Transverse colon (tissue), 4 donors: ENCODE measurements at places on chromosomes 3 and 15. TPM values are rescaled to one million over a fixed set of nuclear protein-coding genes. Genes with fewer than 3 reads are reported as not detected.

DNA sequence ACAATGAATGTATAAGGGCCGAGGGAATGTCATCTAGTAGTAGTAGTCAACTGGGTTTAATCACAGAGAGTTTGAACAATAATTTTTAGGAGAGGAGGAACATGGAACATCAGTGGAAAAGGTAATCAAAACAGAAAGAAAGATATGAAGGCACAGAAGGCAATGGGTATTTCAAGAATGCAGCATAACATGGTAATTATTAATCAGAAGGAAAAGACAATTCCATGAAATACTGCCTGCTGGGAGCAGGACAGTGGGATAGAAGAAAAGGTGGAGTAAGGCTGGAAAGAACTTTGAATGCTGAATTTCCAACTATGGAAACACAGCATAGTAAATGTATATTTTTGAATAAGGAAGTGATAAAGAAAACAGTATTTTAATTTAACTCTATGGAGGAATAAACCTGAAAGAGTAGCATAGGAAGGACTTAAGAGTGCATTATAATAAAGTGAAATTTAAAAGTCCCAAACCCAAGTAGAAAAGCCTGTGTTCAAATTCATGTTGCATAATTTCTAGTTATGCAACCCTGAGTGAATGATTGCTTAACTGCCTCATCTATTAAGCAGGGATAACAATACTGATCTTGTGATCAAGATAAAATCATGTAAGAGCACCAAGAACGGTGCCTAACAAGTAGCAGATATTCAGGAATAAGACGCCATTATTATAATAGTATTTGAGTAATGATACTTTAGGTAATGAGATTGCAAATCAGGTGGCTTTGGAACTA is 357.7 kb downstream of the TBC1D5 start:
- no peak for DNase-seq

DNA sequence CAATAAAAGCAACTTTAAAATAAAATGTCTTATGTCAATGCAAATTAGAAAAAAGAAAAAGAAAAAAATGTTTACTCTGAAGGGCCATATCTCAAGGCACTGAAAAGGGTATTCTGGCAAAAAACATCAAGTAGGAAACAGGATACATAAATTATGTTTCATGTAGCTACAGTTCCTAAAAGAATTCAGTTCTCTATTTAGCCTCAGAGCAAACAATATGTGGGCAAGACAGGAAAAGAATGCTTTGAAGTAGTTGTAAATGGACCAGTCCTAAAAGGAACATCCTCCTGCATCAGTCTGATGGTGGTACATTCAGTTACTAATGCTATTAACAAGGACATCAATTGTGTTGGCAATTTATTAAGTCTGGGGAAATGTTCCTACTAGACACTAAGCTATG is 8.1 kb downstream of the COMMD2 start:
- DNase-seq: no peak

- peak; percentile 49 for DNase-seq
Observed at GRCh38 chr3:183427876-183428446, 458 bp downstream of the MCF2L2 start.

The TYRO3 gene
- 1.6 TPM for total RNA-seq

The PLA2G4E gene
- not detected for total RNA-seq

The TTLL13 gene
- total RNA-seq: not detected

The ACVR2B gene
- total RNA-seq: 12.3 TPM

DNA sequence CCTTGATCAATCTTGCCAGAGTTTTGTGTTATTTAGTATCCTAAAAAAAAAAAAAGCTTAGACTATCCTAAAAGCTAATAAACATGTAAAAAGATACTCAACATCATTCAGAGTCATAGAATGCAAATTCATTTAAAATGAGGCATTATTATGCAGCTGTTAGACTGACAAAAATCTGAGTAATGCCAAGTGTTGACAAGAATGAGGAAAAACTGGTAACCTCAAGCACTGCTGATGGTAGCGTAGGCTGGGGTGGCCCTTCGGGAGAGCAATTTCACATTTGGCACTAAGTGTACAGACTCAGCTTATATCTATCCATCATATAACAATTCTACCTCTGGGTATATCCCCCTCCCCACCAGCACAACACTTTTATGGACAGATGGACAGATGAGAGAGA is 280.4 kb downstream of the RAP2B start:
- no peak for DNase-seq

DNA sequence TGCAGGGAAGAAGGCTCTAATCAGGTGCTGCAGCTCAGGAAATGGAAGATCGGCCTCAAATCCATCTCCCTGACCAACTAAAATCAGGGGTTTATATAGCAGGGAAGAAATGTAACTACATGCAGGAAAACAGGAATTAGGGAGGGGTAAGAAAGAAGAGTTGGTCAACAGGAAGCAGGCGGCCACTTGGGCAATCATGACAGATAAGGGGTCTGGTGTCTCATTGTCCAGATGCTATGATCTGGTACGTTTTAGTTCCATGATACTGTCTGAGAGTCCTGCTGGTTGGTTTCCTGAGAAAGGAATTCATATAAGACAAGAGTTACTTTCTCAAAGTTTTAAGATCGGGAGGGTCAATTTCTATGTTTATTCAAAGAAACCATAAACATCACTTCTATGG is 24.2 kb downstream of the KATNBL1 start:
- no peak for DNase-seq

The RASGRP1 gene
- total RNA-seq: 0.40 TPM

The RTP4 gene
- total RNA-seq: not detected

- DNase-seq: no peak
Observed at GRCh38 chr3:10594915-10595314, 89.5 kb upstream of the ATP2B2 start.

DNA sequence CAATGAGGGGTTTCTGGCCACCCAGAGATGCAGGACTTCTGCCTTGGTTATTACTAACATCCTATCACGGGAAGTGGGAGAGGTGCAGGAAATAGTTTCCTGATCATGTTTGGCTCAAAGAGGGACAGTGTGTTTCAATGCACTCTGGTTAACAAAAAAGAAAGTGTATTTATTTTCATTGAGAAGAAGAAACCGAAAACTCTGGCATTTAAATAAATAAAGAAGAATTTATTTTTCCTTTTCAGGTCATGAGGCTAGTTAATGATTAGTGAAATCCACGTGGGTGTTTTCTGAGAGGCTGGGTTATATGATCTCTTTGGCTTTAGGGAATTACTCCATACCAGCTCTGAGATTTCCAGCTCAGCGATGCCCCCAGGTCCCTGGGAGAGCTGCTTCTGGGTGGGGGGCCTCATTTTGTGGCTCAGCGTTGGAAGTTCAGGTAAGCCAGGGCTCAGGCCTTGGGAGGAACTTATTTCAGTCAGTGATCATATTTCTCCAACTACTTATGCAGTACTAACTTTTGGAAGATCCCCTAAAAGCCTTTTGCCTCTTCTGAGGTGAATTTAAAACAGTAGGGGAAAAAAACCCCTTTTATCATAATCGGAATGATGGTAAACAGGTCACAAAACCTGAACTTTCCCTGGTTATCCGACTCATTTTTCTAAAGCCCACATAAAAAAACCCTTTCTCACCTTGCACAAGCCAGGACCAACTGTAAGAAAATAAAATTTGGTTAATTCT is at the start of gene PLA1A:
PLA1A (plus strand) TSS at position 338 of the 741 bp plus-strand sequence; CDS start at position 367, 29 bp downstream.
- DNase-seq: no peak

DNA sequence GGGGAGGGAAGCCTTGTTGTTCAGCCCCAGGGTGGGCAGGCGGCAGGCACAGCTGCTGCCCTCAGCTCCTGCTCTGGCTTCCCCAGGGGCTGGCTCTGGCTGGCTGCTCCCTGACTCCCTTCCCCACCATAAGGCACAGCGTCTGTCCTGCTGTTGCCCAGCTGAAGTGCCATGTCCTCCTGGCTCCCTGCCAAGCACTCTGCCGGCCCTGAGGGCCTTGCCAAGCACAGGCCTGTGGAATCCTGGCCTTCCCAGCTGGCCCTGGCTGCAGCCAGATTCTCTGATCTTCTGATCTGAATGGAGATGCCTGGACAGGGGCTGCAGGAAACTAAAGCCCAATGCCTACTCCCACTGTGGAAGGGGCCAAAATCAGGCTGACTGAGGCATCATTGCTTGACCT is 1.1 kb downstream of the IQCF6 start:
- no peak for DNase-seq

The GP9 gene
- total RNA-seq: not detected

GRCh38 chr3:47425959-47426358 is 45.1 kb downstream of the PTPN23 start:
- no peak for DNase-seq

DNA sequence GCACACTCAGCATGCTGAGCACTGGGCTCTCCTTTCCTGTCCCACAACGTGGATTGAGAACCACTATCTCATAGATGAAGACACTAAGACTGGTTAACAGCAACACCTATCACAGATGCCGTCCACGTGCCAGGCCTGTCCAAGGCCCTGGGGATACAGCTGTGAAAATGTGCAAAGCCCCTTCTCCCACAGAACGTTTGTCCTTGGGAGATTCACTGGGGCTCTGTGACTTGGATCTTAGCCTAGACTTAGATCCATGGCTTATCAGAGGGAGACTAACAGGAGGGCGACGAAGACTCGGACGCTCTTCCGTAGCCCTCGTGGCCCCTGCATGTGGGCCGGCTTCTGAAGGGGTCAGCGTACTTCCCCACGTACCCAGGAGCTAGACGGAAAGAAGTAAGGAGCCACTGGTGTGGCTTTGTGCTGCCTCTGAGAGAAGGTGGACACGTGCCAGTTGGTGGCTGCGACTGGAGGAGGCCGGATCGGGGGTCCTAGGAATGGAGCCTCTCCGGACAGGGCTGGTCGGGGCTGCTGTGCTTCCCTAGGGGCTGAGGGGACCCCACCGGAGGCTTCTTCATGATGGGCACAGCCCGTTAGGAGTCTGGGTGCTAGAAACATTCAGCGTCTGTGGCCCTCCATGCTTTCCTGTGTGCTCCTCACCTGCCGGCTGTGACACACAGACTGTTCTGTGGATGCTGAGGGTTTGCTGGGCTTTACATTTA is 964 bp downstream of the NRROS start:
- no peak for DNase-seq

GRCh38 chr3:159127021-159127392 is 325.2 kb downstream of the MFSD1 start:
- no peak for DNase-seq

GRCh38 chr15:60972301-60972700 is 256.8 kb downstream of the RORA start:
- DNase-seq: no peak

GRCh38 chr15:99993262-99993661 is 260.0 kb upstream of the LYSMD4 start:
- no peak for DNase-seq

The ATP13A4 gene
- 5.6 TPM for total RNA-seq

GRCh38 chr3:179299999-179300613 is 22.7 kb upstream of the ZNF639 start:
- no peak for DNase-seq

GRCh38 chr3:44687898-44688297 is 24.6 kb upstream of the ZNF502 start:
- DNase-seq: no peak

DNA sequence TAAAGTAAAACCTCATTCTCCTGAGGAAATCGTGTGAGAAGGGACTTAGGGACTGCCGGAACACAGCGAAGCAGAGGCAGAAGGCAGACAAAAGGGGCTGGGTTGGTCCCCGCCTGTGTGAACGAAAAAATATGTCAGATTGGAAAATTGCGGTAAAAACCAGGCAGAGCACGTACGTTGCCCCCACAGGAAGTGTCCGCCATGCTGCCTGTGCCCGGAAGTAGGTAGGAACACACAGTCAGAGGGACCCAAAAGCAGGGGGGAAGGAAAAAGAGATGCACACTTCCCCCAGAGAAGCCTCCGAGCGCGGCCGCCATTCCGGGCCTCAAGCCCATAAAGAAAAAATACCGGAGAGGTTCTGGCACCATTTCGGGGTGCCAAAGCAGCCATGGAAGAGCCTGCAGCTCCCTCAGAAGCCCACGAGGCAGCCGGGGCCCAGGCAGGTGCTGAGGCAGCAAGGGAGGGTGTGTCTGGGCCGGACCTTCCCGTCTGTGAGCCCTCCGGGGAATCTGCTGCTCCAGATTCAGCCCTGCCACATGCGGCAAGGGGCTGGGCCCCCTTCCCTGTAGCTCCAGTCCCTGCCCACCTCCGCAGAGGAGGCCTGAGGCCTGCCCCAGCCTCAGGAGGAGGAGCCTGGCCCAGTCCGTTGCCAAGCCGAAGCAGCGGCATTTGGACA is at the start of gene MKRN3:
MKRN3 (plus strand) TSS at position 280 of the 676 bp plus-strand sequence; CDS start at position 389, 109 bp downstream.
- DNase-seq: peak; percentile 18

- DNase-seq: peak; percentile 81
Observed at GRCh38 chr3:46693038-46693891, at the start of gene ALS2CL. Gene ALS2CL, minus strand, starts transcription at chr3:46693679. Its CDS starts 4,239 bp downstream, at chr3:46689440.

The TMEM158 gene
- 1.7 TPM for total RNA-seq

- DNase-seq: no peak
Observed at GRCh38 chr3:74302969-74303368, 311.5 kb downstream of the CNTN3 start.

- no peak for DNase-seq
Observed at GRCh38 chr3:88031642-88032077, 27.1 kb downstream of the CGGBP1 start.

GRCh38 chr3:53264718-53265117 is 8.9 kb upstream of the TKT start:
- DNase-seq: no peak

GRCh38 chr15:77496715-77497109 is 76.0 kb downstream of the HMG20A start:
- DNase-seq: peak; percentile 85

DNA sequence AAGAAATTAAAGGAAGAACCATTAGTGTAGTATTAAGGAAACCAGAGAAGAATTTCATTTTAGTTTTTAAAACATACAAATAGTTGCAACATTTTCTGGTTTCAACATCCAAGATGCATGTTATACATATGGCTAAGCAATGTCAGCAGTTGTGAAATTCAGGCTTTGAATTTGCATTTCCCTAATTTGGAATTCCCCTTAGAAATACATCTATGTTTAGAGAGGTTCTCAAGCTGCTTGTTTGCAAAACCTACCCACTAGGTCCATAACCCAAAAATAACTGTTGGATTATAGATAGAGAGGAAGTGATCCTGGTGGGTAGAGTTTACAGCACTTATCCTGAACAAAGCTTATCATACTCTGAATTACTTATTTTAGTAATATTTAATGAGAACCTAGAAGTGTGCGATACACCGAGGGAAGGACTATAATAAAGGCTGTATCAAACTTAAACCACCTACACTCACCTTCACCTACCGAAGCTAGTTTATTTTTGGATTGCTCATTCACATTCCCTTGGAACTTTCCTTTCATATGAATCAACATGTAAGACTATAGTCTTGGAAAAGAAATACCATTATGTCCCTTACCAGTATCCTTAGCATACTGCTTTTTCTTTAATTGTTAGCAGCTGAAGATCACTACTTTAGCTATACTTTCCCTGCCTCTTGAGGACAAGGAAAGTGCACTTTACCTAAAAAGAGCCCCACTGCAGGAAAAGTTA is 60.6 kb downstream of the CHAC1 start:
- no peak for DNase-seq

DNA sequence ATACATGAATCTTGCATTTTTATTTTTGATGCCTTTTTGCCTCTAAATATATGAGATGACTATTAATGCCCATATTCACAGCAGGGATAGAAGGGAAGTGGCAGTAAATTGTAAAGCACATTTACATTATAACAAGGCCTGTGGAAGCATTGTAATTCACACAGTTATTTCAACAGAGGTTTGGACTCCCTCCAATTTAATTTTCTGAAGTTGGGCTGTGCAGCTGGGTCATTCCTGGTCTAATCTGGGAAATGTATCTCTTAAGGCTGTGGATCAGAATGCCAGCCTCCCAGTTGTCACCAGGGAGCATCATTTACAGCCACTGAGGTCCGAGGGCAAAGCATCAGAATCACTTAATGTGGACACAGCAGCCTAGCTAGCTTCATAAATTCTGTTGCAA is 434.5 kb downstream of the MFSD1 start:
- no peak for DNase-seq

The PFKFB4 gene
- 0.37 TPM for total RNA-seq

The CASR gene
- total RNA-seq: not detected
